Hippocampal formation (tissue), 2 donors: ENCODE measurements at places on chromosomes 11 and 22.

- DNase-seq: no peak
Measured at GRCh38 chr11:120681434-120682331, 170.1 kb downstream of the GRIK4 start.

GRCh38 chr11:122598971-122599370, 56.6 kb upstream of the UBASH3B start:
- DNase-seq: no peak

DNA sequence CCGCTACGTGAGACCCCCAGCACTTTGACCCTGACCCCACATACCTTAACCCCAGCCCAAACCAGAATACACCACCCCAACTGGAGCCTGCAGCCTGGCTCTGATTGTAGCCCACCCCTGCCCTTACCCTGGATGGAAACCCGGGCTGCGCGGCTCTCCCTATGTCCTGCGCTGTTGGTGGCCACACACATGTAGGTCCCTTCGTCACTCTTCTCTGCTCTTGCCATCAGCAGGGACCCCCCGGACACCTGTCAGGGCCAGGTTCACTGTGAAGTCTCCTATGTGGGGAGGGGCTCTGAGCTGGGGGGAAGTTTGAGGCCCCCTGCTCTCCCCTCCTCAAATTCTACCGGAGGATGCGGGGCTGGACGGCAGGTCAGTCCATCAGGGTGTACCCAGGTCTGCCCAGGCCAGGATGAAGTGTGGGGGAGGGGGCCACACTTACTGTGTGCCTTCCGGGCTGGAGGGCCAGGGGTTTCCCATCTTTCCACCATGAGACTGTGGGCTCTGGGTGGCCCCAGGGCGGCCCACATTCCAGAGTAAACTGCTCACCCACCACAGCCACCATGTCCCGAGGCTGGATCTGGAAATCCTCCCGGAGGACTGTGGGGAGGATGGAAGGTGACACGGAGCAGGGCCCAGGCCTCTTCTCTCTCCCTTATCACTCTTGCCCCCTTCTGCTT, 1.5 kb downstream of the ROBO4 start:
- no peak for DNase-seq

- no peak for DNase-seq
Measured at GRCh38 chr11:96215826-96216225, 127.2 kb downstream of the MAML2 start.
